ENCODE measurements at places on chromosomes 3 and 15.

- DNase-seq: peak; percentile 15
Observed at GRCh38 chr3:178777718-178778411, 241.6 kb downstream of the KCNMB2 start.

DNA sequence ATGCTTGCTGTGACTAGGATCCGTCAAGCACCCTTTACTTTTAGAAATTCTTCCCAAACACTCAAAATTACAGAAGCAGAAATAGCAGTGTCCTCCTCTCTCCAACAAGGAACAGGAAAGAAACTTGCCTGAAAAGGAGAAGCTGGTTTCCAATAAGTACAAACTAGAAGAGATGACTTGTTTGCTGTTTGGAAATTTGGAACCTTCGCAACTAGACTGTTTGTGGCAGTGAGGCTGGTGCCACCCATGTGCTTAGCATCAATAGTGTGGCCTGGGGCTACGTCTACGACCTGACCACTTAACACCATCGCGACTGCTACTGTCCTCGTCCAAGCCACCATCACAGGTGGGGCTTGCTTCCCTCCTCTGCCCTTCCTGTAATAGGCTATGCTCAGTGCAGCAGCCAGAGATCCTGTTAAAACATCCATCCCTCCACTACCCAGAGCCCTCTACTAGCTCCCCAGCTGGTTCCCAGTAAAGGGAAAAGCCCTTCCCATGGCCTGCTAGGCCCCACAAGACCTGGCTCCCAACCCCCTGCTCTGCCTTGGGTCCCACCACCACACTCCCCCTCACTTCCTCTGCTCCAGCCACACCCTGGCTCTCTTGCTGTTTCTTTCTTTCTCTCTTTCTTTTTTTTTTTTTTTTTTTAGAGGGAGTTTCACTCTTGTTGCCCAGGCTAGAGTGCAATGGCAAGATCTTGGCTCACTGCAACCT lies 52.6 kb upstream of the CCR2 start:
- no peak for DNase-seq

- DNase-seq: no peak
Observed at GRCh38 chr3:138938056-138938876, 8.7 kb downstream of the FOXL2 start.

DNA sequence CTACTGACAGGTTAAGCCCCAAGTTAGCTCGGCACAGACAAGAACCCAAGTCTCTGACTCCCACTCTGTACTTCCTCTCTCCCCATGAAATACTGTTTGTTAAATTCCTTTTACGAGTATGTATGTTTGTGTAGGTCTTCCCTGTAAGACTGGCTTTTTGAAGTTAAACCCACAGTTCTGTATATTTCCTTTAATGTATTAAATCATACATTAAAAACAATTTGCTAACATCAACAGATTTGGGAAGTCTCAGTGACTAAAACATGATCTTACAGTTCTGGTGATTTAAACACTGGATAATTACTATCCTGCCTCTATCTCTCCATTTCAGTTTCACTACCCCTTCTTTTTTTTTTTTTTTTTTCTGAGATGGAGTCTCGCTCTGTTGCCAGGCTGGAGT lies 4.4 kb downstream of the CMTM6 start:
- no peak for DNase-seq

DNA sequence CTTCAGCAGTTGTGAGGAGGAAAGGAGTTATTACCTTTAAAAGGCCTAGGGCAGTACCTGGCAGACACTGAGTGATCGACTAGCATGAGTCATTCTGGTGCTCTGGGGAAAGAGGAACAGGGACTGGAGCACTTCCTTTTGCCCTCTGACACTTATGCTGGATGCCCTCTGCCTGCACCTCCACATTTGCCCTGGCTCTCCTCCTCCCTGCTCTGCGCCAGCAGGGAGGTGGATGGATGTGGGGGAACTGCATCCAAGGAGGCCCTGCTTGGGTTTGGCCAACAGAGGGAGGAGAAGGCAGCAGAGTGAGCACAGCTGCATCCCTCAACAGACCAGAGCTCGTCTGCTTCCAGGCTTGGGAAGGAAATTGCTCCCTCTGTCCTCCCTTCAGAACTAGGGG lies 75.0 kb downstream of the SEMA5B start:
- DNase-seq: no peak

GRCh38 chr15:94509259-94509658 lies 277.9 kb downstream of the MCTP2 start:
- DNase-seq: no peak

GRCh38 chr3:88767746-88768145 lies 339.7 kb upstream of the EPHA3 start:
- DNase-seq: peak; percentile 13

DNA sequence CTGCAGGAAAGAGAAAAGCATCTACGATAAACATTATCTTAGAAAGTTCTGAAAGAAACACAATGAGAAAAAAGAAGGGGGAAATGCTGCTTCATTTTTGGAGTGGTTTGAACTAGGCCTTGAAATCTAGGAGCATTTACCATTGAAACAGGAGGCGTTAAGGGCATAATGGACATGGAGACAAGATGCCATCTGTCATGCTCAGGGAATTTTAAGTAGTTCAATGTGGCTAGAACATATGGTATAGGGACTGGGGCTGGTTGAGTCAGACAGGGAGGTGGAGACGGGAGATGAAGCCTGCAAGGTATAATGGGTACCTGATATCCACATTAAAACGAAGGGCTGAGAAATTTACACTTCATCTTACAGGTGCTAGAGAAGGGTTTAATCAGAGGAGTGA lies 10.4 kb upstream of the PLAAT1 start:
- DNase-seq: no peak

GRCh38 chr3:15108869-15109268 lies 9.9 kb upstream of the RBSN start:
- DNase-seq: no peak

Measured in fibroblast of skin of left quadriceps (primary cell).